ENCODE measurements at places on chromosomes 12 and 14.

- no peak for DNase-seq
Observed at GRCh38 chr12:96034621-96035282, 635 bp downstream of the LTA4H start.

GRCh38 chr12:60308366-60308991 is 712.6 kb downstream of the SLC16A7 start:
- DNase-seq = no peak

- DNase-seq = no peak
Observed at GRCh38 chr14:54893151-54893760, 9.4 kb downstream of the GCH1 start.

DNA sequence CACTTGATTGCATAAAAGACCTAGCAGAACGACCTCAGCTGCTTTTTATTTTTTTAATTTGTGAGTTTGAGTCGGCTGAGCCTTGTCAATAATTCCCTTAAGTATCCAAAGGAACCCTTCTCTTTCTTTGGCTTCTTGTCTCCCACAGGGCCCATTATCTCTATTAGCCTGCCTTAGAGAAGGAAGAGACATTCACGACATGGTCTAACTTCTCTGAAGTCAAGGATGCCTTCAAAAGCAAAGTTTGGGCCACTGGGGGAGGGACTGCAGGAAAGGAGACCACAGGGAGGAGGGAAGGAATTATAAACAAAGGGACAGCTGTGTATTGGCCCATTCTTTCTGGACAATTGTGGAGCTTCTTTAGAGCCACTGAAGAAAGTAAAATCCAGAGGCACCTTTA is 126.4 kb downstream of the BRMS1L start:
- no peak for DNase-seq

DNA sequence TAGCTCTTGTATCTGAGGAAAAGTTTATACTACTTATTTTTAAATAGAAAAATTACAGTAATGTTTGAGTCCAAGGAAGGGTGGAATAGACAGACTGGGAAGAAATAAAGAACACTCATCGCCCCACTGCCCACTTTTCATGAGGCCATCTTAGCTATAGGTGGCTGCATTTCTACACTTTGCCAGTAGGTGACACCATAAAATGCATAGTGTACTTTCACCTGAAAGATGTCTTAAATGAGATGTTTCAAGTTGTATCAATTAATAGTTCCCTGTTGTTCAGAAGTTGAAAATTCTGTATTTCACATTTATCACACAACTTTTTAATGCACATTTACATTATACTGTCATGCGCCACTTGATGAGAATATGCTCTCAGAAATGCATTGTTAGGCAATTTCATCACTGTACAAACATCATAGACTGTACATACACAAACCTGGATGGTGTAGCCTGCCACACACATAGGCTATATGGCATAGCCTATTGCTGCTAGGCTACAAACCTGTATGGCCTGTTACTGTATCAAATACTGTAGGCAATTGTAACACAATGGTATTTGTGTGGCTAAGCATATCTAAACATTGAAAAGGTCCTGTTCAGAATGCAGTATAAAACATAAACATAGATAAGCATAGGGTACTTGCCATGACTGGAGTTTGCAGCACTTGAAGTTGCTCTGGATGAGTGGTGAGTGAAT is 27.6 kb downstream of the PMCH start:
- no peak for DNase-seq

GRCh38 chr14:94924189-94924588 is 154.3 kb upstream of the GSC start:
- no peak for DNase-seq

DNA sequence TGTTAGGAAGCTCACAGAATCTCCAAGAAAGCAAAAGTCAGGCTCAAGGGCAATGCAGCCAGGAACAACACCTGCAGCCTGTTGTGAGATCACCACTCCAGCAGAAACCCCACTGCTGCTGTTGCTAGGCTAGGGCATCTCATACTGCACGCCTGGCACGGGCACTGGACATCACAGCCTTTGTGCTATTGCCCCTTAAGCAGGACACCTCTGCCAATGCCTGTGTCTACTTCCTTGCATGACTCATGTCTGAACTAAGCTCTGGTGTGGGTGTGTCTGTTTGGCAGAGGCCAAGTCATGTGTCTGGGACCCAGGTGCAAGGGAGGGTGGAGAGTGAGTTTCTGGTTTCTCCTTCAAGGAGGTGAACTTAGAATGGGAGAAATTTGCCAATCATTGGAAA is 10.0 kb upstream of the DDX47 start:
- no peak for DNase-seq

- DNase-seq = no peak
Observed at GRCh38 chr12:76270657-76271358, 77.4 kb downstream of the BBS10 start.

DNA sequence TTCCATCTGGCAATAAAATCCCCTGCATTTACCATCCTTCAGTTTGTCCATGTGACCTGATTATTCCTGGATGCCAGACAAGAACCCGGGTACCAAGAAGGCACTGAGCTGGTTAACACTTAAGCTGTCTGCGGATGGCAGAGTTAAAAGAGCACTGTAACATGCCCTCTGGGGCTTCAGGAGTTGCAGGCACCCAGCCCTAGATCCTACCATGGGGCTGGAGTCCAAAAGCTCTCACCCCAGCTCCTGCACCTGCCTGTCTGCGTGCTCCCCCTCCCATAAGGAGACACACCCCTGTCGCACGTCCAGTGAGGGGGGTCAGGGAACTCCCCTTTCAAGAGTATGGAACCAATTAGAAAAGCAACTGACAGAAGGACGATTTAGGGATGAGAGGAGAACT is 14.6 kb upstream of the FBXO34 start:
- DNase-seq = no peak

GRCh38 chr12:66669541-66669940 is 9.3 kb downstream of the GRIP1 start:
- no peak for DNase-seq

- DNase-seq = no peak
Observed at GRCh38 chr12:30753233-30753632, 1.5 kb downstream of the CAPRIN2 start.

DNA sequence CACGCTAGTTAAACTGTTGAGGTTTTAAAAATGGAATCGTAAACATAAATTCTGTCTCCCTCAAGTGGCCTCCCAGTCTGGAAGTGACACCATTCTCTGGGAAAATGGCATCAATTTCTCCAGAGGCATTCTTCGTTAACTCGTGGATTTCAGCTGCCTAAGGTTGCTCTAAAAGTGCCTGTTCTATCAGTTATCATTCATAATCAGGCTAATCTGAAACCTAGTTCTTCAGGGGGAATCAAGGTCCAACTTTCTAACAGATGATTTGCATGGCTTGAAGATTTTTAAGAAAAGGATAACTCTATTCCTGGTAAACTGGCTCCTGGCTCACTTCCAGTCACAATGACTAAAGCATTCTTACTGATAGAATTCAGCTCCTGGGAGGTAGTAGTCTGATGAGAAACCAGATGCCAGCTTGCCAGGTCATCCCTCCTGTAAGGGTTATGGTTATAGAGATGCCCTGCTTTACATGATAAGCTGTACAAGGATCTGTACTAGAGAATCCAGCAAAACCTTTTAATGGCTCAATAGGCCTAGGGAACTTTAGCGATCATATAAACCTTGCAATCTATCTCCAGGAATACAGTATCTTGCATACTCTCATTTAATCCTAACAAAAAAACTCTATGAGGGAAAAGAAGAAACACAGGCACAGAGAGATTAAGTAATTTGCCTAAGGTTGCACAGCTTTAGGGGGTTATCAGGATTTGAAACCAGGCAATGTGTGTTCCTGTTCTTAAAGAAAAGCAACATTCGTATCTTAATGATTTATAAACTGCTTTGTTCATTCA is 1.5 kb downstream of the L3HYPDH start:
- DNase-seq = no peak

DNA sequence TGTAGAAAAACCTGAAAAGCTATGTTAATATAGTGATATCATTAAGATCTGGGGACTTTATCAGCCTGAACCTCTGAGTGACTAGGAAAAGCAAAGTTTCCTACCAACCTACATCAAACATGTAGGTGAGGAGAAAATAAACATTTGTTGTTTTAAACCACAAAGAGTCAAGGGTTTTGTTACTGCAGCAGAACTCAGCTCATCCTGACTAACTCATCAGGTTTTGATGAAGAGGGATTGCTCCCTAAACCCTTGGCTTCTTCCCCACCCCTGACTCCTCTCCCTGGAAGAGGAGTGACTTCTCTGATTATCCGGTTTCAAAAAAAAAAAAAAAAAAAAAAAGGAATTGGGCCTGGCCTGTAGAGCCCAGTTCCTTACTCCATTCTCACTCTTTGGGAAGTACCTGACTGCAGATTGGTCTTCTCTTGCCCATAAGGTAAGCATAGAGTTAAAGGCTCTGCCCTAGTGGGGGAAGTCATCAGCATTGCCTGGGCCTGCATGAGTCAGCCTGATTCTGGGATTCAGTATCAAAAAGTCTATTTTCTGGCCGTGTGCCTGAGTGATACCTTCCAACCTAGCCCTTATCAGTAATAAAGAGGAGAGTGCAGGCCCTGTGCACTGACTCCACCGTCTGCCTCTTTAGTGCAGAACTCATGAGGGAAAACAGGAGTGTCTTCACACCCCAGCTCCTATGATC is 16.9 kb downstream of the BDKRB1 start:
- no peak for DNase-seq

DNA sequence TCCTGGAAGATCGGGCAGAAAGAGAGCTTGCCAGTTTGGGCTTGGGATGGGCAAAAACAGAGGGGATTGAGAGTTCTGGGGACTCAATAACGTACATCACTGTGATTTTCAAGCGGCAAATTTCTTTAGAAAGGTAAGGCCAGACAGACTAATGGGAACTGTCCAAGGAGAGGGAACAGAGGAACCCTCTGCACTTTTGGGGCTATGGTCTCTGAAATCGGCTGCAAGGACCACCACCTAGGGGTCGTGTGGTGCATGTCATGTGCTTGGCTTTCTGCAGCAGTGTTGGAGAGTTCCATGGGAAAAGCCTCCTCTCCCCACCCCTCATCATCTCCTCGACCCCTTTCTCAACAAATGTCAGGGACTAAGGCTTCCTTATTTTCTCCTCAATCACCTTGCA is 79.6 kb downstream of the PPM1A start:
- DNase-seq = no peak

GRCh38 chr12:17015501-17015900 is 409.5 kb upstream of the LMO3 start:
- DNase-seq = no peak

- no peak for DNase-seq
Observed at GRCh38 chr14:35963209-35963608, 137.1 kb downstream of the BRMS1L start.

DNA sequence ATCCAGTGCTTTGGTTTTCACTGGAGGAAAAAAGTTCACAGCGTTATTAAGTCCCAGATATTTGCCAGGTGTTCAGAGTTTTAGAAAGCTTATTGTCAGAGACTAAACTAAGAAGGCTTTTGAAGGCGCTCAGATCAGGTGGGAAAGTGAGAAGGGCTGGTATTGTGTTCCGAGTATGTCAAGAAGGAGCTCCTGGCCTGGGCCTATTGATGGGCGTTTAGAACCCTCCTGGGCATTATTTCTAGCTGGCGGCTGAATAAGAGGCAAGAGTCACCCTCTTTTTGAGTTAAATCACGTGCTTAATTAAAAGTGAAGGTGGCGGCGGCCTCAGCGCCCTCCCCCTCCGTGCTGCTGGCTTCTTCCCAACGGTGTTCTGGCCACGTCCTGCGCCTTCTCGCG is 20.9 kb upstream of the GNS start:
- no peak for DNase-seq

DNA sequence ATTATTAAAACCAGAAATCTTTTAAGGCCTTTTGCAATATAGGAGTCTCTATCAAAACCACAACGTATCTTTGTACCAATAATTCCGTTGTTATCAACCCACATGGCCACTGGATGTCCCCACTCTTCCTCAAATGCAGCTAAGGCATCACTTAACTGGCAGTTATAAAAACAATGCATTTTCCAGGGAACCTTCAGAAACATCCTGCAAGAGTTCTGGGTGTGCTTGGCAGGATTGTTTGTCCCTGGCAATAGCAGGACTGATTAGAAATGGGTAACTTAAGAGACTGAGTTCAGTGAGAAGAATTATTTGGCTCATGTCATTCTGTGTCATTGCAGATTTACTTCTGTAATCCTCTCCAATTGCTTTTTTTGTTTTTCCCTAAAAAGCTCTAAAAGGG is 112.0 kb downstream of the SLC15A5 start:
- no peak for DNase-seq

DNA sequence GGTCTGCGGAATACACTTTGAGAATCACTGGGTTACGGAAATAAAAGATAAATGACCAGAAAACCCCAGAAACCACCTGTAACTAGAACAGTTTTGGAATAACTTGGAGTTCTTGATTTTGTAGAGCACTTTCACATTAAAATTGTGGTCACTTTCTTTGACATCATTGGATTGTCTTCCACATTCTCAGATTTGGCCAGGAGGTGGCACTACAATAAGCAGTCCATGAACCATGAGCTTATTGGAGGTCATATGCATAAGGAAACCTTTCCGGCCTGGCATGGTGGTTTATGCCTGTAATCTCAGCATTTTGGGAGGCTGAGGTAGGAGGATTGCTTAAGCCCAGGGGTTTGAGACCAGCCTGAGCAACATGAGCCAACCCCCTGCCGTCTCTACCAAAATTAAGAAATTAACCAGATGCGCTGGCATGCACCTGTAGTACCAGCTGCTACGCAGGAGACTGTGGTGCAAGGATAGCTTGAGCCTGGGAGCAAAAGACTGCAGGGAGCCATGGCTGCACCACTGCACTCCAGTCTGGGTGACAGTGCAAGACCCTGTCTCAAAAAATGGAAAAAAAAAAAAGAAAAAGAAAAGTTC is 107.7 kb upstream of the CAND1 start:
- no peak for DNase-seq

Data from esophagus squamous epithelium (tissue), 5 donors.